ENCODE measurements at places on chromosomes 7 and 10. TPM values are rescaled to one million over a fixed set of nuclear protein-coding genes. Genes with fewer than 3 reads are reported as not detected.

The ARMS2 gene
- not detected for total RNA-seq

The SEMA3A gene
- 10.4 TPM for total RNA-seq

The TAS2R41 gene
- total RNA-seq = 2.6 TPM

The CYP26A1 gene
- total RNA-seq = 0.72 TPM

DNA sequence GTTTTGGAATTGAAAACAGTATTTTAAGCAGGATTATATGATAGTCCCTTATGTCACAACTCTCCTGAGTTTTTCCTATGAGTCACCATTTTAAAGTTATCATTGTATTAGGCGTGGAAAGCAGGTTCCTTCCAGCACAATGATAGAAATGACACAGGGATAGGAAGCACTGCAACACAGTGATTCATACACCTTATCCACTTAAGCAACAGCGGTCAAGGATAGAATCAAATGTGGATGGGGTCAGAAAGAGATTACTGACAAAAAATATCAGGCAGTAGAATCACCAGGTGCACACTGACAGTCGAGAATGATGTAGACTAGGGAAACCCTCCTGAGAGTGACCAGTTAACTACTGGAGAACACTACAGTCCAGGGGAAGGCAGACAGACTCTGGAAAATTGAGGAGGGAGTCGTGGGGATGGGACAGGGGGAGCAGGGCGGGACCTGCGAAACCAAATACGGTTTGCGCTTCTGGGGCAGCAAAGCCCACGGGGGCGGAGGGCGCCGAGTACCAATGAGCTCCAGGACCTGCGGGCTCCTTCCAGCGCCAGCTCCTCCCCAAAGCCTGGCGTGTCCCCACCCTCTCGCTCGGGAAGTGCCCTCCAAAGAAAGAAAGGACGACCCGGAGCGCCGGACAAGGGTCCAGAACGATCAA is 479 bp downstream of the PNPLA8 start:
- no peak for DNase-seq

- no peak for DNase-seq
Observed at GRCh38 chr10:127720903-127721302, 16.1 kb upstream of the FOXI2 start.

DNA sequence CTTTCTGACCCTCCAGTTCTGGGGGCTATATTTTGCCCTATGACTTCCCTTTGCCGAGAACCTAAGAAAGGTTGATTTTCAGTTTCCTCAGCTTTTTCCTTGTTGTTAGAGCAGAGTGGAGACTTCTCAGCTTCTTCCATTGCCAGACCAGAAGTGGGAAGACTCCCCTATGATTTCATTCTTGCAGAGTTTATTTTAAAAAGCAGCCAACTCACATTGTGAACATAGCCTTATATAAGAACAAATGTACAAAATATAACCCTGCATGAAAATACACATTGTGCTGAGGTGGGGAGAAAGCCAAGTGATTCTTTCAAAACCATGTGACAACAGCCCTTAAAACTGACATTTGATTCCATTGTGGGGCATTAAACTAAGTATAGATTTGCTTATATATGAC is 33.8 kb upstream of the FZD8 start:
- no peak for DNase-seq

DNA sequence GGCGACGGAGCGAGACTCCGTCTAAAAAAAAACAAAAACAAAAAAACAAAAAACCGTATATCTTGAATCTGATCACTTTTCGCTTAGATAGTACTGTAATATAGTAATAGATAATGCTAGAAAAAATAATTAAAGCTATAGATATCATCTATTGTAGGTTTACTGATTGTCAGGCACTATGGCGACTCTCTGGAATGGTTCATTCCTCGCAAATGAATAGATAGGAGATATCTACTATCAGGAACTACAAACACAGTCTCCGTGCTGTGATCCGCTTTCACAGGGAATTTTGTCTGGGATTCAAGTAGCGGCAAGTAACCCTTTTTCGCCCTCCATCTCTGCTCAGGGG is 342 bp upstream of the MEIG1 start:
- DNase-seq = no peak

DNA sequence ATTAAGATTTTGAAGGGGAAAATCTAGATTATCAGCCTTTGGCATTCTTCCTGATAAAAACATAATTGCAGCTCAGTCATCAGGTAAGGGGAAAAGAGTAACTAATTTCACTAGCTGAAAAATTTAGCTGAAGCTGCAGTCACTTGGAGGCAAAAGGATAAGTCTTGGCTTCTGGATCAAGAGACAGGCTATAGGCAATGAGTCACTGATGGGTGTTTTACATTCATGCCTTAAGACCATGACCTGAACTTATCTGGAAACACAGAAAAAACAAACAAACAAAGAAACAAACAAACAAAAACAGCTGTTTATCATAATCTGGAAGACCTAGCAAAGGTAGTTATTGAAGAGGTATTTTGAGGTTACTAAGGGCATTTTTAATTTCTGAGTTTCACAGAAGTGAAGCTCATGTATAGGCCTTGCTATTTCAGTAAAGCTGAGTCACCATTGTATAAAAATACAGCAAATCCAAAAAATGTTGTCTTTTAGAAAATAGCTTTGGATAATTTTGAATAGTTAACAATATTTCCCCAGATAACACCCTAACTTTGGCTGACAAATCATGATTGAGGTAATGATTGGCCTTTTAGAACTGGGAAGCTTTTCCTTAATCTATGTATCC is 40.3 kb downstream of the ZNF22 start:
- no peak for DNase-seq

DNA sequence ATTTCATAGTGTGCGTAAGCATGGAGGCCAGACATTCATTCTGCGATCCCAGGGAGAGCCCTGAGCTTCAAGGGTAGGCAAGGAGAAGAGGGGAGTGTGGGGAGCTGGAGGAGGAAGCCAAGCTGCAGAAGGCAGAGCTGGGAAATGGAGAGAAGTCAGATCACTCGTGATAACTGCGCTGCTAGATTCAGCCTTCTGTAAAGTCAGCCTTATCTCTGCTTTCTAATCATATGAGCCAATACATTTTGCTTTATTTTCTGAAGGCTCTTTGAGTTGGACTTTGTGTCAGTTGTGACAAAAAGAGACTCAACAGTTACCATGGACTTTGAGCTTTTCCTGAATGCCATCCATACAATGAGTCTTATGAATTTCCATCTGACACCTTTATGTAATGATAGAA is 61.7 kb upstream of the CREB5 start:
- DNase-seq = no peak

DNA sequence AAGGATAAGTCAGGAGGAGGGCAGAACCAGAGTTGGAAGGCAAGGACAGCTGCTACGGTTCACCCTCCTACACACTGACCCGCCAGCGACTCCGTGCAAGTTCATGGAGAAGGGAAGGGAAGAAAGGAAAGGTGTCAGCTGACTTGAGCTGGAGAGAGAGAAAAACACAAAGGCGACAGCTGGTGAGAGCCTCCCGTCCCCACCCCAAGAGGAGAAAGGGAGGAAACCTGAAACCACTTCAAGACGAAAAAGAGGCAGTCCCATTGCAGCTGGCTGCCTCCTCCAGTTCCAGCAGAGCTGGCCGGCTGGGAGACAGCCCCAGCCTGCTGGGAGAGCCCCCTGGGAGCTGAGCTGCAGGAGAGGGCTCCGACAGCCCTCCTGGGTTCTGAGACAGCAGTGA is 75.2 kb downstream of the PARD3 start:
- DNase-seq = peak; percentile 86

GRCh38 chr10:121974019-121974534 is 940 bp downstream of the NSMCE4A start:
- no peak for DNase-seq

All from umbilical cord (tissue), 2 donors.